ENCODE measurements at places on chromosomes 6 and 20.

GRCh38 chr6:91198588-91199255, 611.9 kb upstream of the MAP3K7 start:
- no peak for DNase-seq

DNA sequence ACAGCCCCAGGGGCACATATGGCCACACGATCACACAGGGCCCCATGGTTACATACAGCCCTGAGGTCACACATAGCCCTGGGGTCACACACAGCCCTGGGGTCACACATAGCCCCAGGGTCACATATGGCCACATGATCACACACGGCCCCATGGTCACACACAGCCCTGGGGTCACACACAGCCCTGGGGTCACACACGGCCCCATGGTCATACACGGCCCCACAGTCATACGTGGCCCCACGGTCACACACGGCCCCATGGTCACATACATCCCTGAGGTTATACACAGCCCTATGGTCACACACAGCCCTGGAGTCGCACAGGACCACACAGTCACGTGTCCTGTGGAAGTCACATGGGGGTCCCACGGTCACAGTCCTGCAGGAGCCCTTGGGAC, 120.1 kb downstream of the AGPAT4 start:
- DNase-seq = no peak

- no peak for DNase-seq
These were observed 8.0 kb downstream of the MTG2 start for GRCh38 chr20:62190639-62191411.

DNA sequence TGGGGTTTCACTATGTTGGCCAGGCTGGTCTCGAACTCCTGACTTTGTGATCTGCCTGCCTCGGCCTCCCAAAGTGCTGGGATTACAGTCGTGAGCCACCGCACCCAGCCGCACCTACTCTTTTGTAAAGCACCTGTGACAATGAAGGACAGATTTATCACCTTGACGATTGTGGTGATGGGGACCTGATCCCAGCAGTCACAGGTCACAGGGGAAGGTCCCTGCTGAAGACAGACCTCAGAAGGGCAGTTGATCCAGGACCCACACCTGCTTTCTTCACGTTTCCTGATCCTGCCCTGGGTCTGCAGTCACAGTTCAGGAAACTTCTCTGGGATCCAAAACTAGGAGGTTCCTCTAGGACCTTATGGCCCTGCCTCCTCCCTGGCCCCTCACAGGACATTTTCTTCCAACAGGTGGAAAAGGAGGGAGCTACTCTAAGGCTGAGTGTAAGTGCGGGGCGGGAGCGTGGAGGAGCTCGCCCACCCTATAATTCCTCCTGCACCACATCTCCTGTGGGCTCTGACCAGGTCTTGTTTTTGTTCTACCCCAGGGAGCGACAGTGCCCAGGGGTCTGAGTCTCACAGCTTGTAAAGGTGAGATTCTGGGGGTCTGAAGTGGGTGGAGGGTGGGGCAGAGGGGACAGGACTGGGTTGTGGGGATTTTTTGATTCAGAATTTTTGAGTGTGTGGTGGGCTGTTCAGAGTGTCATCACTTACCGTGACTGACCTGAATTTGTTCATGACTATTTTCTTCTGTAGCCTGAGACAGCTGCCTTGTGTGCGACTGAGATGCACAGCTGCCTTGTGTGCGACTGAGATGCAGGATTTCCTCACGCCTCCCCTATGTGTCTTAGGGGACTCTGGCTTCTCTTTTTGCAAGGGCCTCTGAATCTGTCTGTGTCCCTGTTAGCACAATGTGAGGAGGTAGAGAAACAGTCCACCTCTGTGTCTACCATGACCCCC, 3.0 kb downstream of the HLA-E start:
- DNase-seq = no peak

DNA sequence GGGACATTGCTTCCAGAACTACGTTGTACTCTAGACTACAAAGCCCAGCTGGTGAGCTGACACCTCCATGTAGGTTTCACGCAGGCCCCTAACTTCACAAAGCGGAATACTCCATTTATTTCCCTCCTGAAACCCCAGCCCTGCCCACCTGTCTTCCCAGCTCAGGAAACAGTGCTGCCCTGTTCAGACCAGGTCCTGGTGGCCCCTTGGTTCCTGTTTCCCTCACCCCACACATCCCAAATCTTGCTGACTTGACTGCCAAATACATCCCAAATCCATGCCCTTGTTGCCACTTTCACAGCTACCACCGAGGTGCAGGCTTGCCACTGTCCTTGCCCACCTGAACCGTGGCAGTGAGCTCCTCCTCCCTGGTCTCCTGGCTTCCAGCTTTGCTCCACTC, 113.1 kb upstream of the PTPN1 start:
- DNase-seq = no peak

GRCh38 chr20:3890999-3891929, 2.1 kb downstream of the PANK2 start:
- DNase-seq = no peak

DNA sequence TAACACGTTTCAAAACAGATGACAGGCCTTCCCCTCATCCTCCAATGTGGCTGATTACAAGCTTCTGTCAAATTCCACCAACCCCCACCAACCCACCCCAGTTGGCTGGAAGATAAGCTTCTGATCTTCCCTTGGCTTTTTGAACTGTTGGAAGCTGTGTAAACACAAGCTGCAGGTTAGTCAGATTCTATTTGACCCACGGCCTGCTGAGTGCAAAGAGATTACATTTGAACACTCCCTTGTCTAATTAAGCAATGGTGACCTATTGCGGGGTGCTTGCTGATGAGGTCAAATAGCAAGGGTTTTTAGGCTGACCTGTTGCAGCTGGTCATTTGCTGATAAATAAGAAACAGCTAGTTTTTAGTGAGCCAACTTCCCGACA, 379.7 kb downstream of the BMP2 start:
- DNase-seq = no peak

DNA sequence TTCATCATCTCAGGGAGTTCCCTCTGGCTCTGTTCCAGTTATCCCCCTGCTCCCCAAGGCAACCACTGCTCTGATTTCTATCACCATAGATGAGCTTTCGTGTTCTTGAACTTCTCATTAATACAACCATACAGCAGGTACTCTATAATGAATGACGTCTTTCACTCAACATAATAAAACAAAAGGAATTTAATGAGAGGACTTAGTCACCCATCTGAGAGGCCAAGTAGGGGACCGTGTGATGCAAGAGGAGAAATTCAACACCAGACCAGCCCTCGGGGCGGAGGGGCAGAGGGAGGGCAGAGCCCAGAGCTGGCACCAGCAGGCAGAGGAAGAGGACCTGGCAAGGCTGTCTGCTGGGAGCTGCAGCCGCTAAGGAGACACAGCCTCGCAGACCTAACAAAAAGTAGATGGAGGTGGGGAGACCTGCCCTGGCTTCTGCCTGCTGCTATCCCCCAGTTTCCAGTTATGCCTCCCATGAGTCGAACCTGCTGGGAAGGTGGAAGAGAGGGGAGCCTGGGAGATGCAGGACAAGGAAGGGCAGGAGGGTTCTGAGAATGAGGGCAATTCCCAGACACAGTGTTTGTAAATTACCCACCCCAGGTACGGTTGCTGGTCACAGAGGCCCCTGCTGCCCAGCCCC, 13.8 kb downstream of the CCN5 start:
- peak; percentile 83 for DNase-seq

- DNase-seq = no peak
These were observed 605 bp upstream of the PPP1R16B start for GRCh38 chr20:38804682-38805501.

- peak; percentile 86 for DNase-seq
These were observed 8.9 kb upstream of the MLN start for GRCh38 chr6:33812669-33813068.

- peak; percentile 79 for DNase-seq
These were observed 237.8 kb upstream of the PMEPA1 start for GRCh38 chr20:57947421-57948179.

DNA sequence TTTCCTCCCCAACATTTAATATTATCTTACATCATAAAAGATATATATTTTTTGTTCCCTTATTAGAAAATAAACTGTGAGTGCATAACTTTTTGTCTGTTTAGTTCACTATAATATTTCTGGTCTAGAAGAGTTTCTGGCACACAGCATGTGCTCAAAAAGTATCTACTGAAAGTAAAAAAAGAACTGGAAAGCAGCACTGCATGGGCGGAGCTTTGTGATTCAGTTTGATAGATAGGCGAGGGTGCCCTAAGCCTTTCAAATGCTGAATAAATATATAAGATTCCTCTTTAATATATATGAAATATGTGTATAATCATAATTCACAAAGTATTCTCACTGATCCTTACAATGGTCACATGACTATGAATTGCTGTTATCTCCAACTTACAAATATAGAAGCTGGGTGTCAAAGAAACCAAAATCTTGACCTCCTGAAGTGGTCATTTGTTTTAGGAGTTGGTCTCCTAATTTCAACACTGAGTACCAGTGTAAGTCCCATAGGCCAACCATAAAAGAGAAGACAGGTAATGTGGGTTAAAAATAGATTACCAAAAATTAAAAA, 50.8 kb downstream of the OR2B2 start:
- no peak for DNase-seq

DNA sequence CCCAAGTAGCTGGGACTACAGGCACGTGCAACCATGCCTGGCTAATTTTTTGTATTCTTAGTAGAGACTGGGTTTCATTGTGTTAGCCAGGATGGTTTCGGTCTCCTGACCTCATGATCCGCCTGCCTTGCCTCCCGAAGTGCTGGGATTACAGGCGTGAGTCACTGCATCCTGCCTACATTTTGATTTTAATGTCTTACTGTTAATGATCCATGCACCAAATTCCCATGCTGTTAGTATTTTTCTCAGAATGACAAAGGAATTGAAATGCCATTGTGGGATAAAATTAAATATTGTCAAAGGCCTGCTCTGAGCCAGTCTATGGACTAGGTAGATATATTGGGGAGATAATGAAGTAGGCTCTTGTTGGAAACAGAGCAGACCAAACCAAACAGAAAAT, 28.2 kb downstream of the CBFA2T2 start:
- DNase-seq = no peak

GRCh38 chr6:99592900-99593299, 13.7 kb upstream of the PRDM13 start:
- DNase-seq = no peak

DNA sequence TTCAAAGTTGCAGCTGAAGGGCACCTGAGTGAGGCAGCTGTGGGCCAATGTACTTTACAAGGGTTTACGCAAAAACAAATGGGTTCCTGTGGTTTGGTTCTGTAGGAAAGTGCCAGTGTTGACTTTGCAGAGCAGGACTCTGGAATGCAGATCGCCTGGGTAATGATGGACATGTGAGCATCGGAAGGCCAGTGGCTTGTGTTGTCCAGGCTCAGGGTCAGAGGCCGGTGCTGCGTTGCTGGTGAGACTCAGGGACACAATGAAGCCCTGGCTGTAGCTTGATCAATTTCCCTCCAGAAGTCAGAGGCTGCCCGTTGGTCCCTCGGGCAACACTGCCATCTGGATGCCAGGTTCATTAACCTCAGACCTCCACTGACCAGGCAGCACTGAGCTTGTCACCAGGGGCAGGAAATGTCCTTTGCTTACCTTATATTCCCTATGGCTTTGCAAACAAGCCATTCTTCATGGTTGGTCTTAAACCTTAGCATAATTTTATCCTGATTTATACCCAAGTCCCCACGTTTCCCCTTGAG, 753.4 kb downstream of the QKI start:
- no peak for DNase-seq

- DNase-seq = peak; percentile 16
These were observed 28.4 kb upstream of the ADRM1 start for GRCh38 chr20:62274332-62274950.

GRCh38 chr6:108453601-108454185, 107.0 kb upstream of the FOXO3 start:
- DNase-seq = peak; percentile 24

GRCh38 chr6:25874822-25875562, 949 bp upstream of the SLC17A3 start:
- DNase-seq = no peak

DNA sequence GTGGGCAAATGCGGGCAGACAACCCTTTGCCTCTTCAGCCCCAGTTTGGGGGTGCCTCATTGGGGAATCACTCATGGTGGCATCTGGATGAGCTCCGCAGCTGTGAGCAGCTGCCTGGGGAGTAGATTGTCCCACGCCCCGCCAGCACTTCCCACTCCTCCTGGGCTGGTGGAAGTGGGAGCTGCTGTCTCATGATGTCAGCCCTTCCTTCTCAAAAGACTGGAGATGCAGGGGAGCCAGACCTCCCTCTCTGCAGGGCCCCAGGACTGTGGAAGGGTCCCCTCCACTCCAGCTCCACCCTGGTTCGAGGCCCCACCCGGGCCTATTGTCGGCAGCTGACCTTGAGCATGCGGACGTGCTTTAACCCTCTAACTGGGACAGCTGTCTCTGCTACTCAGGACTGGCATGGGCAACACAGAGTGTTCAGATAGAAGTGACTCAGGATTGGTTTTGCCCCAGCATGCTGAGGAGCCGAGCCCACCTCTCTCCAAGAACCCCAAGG, 2.0 kb downstream of the UNC93A start:
- peak; percentile 70 for DNase-seq

GRCh38 chr6:170156448-170157375, 134.2 kb downstream of the DLL1 start:
- DNase-seq = no peak

DNA sequence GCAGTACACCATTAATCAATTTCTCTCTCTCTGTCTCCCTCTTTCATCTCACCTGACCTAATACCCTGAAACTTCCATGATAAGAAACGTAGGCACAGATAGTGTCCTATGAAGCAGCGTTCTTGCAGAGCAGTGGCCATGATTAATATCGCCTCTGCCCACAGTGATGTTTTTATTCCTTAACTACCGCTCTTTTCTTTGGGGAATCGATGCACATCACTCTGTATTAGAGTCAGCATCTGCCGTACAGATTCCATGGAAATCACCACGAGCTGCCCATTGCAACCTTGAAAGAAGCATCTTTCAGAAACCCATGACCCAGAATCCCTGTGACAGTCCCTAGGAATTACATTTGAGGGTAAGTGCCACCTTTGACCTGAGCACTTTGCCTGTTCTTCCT, 152.0 kb upstream of the ECI2 start:
- DNase-seq = no peak

GRCh38 chr6:130895516-130895915, 68.3 kb downstream of the SMLR1 start:
- DNase-seq = no peak

- DNase-seq = no peak
These were observed 244.6 kb downstream of the GJA1 start for GRCh38 chr6:121680058-121680457.

GRCh38 chr6:36493859-36494258, 51.1 kb downstream of the KCTD20 start:
- peak; percentile 12 for DNase-seq

DNA sequence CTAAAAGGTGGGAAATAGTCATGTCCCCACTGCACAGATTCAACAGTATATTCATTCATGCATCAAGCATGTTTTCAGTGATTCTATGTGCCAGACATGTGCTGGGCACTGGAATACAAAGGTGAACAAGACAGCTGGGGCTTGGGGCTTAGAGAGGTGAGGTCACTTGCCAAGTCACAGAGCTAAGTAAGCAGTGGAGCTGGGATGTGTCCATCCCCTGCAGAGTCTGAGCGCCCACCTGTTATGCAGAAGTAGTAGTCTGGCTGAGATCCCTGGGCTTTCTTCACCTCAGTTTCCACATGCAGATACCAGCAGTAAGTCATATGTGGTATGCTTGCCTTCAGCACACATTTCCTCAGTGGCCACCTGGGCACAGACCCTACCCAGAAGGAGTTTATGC, 263.8 kb downstream of the DHX35 start:
- DNase-seq = no peak

- no peak for DNase-seq
These were observed 262.7 kb downstream of the CD83 start for GRCh38 chr6:14380086-14380820.

Measured in tongue (tissue), 3 donors.